HCEC 1CT (cell line): ENCODE measurements at places on chromosomes 5 and 9.

DNA sequence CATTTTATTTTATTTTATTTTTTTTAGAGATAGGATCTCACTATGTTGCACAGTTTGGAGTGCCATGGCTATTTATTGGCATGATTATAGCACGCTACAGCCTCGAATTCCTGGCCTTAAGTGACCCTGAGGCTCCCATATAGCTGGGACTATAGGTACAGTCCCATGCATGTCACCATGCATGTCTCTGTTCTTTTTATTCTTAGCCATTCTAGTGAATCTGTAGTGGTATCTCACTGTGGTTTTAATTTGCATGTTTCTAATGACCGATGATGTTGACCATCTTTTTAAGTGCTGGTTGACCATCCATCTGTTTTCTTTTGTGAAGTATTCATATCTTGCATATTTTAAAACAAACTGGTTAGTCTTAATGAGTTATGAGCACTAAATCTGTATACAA, 76.1 kb downstream of the SLC44A1 start:
- DNase-seq: no peak

GRCh38 chr5:149831492-149831891, 101.4 kb downstream of the PPARGC1B start:
- DNase-seq: no peak

GRCh38 chr5:124783285-124783684, 36.8 kb upstream of the ZNF608 start:
- no peak for DNase-seq

DNA sequence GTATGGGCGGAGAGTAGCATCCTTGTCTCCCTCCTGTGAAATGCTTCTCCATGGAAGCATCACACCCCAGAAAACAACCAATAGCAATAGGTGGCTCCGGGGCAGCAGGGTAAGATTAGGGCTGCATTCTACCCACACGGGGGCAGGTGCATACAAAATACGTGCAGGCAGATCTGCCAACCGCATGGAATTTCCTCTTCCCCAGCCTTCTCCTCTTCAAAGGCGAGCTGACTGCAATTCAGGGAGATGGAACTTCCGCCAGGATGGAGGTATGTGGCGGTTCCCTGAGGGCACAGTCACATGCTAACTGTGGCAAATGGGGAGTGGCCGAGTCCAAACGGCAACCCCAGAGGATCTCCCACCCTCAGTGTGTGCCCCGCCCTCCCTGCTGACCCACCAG, 81.5 kb downstream of the LMNB1 start:
- no peak for DNase-seq

DNA sequence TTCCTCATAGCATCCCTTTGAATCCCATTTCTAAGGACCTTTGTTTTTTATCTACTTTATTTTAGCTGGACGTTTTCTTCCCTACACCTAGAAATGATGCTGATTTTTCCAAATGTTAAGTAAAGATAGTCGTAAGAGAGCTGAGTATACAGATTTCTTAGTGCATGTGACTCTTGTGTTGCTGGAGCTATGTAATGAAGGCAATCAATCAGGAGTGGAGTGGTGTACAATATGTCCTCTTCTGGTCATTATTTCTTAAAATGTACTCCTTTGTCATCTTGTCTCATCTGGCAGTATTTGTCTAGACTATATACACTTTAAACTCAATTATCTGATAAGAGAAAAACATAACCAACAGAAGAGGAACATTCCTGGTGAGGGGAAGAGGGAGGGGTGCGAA, 13.5 kb downstream of the GAPT start:
- no peak for DNase-seq

- peak; percentile 35 for DNase-seq
Measured at GRCh38 chr9:120713257-120714087, 798 bp downstream of the MEGF9 start.

GRCh38 chr5:173920866-173921555, 32.9 kb downstream of the CPEB4 start:
- DNase-seq: no peak

GRCh38 chr5:134769206-134769605, 10.6 kb downstream of the DDX46 start:
- peak; percentile 59 for DNase-seq

DNA sequence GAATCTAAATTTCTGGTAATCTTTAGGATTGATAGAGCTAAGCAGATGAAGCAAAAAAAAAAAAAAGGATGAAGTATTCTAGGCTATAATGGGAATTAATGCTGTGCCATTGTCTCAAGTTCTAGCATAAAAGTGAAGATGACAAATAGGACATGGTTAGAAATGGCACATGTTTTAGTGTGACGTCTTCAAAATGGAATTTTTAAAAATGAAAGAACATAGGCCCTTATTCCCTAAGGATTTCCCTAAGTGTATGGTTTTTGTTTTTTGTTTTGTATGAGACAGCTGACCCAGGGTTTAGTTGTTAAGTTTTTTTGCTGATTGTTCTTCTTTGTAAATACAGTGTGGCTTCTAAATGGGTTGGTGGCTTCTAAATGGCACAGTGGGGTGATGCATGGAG, 7.1 kb downstream of the TLE4 start:
- no peak for DNase-seq

GRCh38 chr5:143316844-143317631, 86.4 kb downstream of the NR3C1 start:
- peak; percentile 26 for DNase-seq

DNA sequence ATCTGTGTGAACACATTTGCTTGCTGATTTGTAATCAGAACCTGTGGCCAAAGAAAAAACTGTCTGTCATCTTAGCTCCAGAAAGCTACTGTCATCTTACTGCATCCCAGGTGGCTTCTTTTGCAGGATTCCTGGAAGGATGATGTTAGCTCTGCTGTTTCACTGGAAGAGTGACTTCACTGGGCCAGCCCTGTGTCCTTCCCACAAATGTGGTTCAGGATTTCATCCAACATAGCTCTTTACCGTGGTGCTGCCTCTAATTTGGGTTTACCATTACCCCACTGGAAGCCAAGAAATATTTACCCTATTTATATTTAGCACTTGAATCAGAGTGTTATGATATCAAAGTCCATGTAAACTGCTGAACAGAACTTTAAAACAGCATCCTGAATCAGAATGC, 501.0 kb downstream of the GADD45G start:
- DNase-seq: no peak

DNA sequence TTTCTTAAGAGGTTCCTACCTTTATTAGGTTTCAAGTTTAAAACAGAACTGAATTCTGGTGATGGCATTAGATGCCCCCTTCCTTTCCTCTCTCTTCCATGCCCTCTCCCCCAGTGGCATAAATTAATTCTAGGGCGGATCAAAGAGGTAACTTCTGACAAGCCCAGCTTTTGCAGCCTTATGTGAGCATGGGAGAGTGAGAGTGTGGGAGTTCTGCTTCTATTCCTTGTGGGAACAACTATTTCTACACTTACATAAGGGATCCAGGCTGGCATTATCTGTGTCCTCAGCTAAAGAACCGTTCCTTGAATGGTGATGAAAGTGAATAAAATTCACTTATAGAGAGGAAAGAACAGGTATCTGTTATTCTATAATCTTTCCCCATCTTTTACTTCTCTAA, 437.6 kb downstream of the KIF4B start:
- no peak for DNase-seq

GRCh38 chr9:20526500-20527319, 95.6 kb downstream of the MLLT3 start:
- peak; percentile 73 for DNase-seq

DNA sequence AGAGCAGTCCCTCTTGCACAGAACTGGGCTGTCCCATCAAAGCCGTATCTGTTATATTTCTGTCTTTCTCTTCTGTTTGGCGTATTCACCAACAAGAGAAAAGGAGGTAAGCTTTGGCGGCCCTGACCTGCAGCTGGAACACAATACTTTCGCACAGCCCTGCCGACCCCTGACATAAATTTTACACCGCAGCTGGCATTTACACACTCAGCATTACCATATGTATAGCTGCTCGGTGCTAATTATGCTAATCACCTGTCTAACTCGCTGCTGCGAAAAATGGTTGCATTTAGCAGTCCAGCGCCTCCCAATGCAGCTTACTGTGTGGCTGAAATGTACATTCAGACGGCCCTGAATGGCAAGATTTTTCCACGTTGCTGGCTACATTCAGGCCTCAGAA, 20.8 kb downstream of the PTCH1 start:
- DNase-seq: no peak

GRCh38 chr5:145965804-145966203, 29.4 kb downstream of the SH3RF2 start:
- no peak for DNase-seq

- DNase-seq: no peak
Measured at GRCh38 chr5:60520451-60521227, 179.3 kb downstream of the DEPDC1B start.

- DNase-seq: no peak
Measured at GRCh38 chr5:180142021-180142765, 66.8 kb downstream of the RASGEF1C start.

DNA sequence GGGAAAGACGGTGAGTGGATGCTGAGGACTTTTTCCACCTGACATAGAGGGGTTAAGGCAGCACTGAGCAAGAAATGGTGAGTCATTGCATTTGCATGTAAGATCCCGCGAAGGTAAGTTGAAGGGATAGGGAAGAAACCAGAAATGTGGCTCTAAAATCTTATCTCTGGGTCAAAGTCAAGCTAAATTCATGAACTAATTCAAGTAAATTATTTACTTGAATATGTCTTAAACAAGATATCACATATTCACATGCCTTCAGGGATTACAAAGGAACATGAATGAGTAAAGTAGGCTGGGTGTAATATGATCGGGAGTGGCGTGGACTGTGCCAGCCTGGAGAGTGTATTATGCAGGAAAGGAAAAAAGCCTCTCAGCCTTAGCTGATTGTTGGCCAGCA, 74.4 kb upstream of the EQTN start:
- no peak for DNase-seq
